ENCODE measurements at places on chromosomes 7 and 10.
A peak's percentile ranks its signal among the peaks of the same experiment; 100 is the strongest.

DNA sequence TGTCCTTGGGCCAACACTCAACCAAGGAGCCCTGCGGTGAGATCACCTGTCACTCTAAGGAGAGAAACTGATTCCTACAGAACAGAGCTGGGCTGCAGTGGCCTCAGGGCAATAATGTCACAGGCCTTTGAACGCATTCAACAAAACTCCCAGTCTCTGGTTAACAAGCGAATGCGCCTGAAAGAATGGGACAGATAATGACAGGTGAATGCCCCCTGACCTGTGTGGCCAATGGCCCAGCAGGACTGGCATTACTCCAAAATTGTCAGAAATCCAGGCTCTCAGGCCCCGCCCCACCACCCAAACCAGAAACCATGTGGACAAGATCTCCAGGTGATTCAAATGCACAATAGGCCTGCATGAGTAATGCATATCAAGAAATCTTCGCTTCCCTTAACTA, 277.7 kb upstream of the KLF6 start:
- H3K27me3 ChIP-seq, result no peaks in the 10 kb centered on the region
- no peak for DNase-seq
- H3K4me1 ChIP-seq, result peaks cover 8% of the 10 kb centered on the region
- no peaks in the 10 kb centered on the region for H3K36me3 ChIP-seq
- H3K27ac ChIP-seq, result no peak overlapping the region
- no peak overlapping the region for H3K4me3 ChIP-seq

DNA sequence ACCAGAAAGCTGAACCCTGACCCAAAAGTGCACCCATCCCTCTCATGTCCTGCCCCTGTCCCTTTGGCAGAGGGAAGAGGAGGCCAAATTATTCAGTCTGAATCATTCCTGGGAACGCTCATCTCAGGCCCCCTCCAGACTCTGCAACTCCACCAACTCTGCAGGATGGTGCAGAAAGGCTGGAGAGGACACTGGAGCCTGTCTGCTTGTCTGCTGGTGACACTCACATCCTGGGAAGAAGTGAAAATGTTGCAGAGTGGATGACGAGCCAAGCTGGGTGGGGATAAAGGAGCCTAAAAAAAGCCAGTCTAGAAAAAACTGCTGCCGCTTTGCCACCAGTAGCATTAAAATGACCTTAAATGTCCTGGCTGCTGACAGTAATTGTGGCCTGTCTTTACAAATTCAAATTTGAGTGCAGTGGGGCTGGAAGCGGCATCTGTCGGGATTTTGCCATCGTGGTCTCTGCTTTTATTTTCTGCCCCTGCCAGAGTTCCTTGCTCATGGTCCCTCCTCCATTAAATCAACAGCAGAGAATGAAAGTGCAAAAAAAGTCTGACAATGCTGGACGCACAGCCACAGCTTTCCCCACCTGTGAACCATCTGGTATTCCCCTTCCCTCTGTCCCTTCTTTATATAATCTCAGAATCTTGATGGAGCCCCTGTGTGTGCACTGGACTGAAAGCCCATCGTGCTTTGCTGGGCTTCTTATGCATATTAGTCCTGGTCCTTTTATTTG, 63.9 kb downstream of the STK17A start:
- H3K27me3 ChIP-seq, result no peaks in the 10 kb centered on the region
- peak overlapping the region; percentile 99 for H3K27ac ChIP-seq
- peak overlapping the region; percentile 86 for H3K4me3 ChIP-seq
- DNase-seq, result no peak
- peaks cover 89% of the 10 kb centered on the region for H3K4me1 ChIP-seq
- H3K36me3 ChIP-seq, result peaks cover 4% of the 10 kb centered on the region

DNA sequence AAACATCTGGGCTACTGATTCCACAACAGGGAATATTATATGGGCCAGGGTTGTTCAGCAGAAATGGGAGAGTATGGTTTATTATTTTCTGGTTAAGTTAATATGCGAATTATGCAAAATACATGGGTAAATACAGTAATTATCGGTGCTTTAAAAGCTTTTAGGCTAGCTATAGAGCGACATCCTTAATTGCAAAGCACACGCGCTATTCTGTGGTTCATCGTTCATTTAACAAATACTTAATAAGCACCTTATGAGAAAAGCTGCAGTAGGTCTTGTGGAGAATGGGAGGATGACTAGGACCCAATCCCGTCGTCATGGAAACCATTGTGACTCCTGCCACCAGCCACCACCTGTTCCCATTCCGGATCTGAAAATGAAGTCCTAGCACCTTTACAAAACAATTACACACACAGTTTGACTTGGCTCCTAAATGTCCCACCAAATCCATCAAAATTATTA, 623 bp upstream of the CEP41 start:
- H3K4me3 ChIP-seq, result peak overlapping the region; percentile 100
- no peaks in the 10 kb centered on the region for H3K27me3 ChIP-seq
- H3K36me3 ChIP-seq, result peaks cover 2% of the 10 kb centered on the region
- peaks cover 37% of the 10 kb centered on the region for H3K4me1 ChIP-seq

GRCh38 chr7:18378989-18379605, 116.5 kb upstream of the HDAC9 start:
- DNase-seq, result no peak
- no peaks in the 10 kb centered on the region for H3K36me3 ChIP-seq
- H3K27me3 ChIP-seq, result no peaks in the 10 kb centered on the region
- no peak overlapping the region for H3K27ac ChIP-seq
- H3K4me3 ChIP-seq, result no peak overlapping the region

- H3K27ac ChIP-seq, result no peak overlapping the region
- no peaks in the 10 kb centered on the region for H3K4me1 ChIP-seq
- no peak for DNase-seq
- no peaks in the 10 kb centered on the region for H3K36me3 ChIP-seq
- H3K4me3 ChIP-seq, result no peak overlapping the region
- H3K27me3 ChIP-seq, result peaks cover 2% of the 10 kb centered on the region
Measured at GRCh38 chr7:107009846-107010203, 34.7 kb upstream of the PRKAR2B start.

- no peak for DNase-seq
- H3K4me3 ChIP-seq, result peak overlapping the region; percentile 98
- peaks cover 16% of the 10 kb centered on the region for H3K36me3 ChIP-seq
- peaks cover 46% of the 10 kb centered on the region for H3K4me1 ChIP-seq
Measured at GRCh38 chr10:100987685-100988049, 324 bp downstream of the TWNK start.

DNA sequence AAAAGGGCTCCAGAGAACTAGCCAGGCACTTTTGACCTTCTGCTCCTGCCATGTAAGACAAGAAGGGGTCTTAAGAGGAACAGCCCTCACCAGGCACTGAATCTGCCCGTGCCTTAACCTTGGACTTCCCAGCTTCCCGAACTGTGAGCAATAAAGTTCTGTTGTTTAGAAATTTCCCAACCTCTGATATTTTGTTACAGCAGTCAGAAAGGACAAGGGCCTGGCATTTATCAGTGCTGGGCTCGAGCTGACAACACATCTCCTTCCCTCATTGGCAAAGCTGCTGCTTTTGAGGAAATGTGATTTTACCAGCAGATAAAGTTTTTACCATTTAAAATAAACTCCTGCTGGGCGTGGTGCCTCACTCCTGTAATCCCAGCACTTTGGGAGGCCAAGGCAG, 103.5 kb downstream of the GPR26 start:
- H3K4me3 ChIP-seq, result no peak overlapping the region
- H3K36me3 ChIP-seq, result no peaks in the 10 kb centered on the region
- H3K4me1 ChIP-seq, result no peaks in the 10 kb centered on the region

DNA sequence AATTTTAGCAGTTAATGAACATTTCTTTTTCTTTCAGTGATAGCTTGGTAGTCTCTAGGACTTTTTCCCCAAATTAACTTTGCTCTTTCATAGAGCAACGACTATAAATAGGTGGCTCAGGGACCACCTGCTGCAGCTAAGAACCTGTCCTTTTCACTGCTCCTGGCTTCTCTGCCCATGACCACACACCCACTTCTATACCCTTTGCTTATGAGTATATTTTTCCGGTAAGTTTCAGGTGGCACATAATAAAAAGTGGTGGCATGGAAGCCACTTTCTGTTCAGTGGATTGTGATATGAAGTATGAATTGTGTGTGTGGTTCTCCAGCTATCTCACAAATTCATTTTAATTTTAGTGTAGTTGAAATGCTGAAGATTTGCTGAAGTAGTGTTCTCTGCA, 1.2 kb downstream of the ING3 start:
- peak overlapping the region; percentile 100 for H3K27ac ChIP-seq
- H3K36me3 ChIP-seq, result no peaks in the 10 kb centered on the region
- DNase-seq, result no peak
- H3K27me3 ChIP-seq, result peaks cover 20% of the 10 kb centered on the region

DNA sequence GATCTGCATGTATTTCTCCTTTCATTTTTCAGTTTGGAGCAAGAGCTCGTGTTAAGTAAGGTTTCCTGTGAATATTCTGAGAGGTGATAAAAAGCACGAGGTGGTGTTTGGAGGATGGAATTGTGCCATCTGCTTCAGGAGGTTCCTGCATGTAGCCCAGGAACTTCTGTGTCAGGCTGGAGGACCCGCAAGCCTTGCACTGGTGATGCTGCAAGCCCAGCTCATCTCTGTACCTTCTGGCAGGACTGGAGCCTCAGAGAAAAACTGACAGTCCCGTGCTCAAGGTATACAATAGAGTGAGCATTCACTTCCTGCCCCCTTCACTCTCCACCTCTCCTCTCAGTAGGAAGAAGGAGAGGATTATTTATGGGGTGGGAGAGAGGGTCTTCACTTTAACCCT, 240.7 kb upstream of the CCDC6 start:
- peaks cover 13% of the 10 kb centered on the region for H3K36me3 ChIP-seq
- no peak for DNase-seq
- no peaks in the 10 kb centered on the region for H3K4me1 ChIP-seq
- H3K27ac ChIP-seq, result no peak overlapping the region

DNA sequence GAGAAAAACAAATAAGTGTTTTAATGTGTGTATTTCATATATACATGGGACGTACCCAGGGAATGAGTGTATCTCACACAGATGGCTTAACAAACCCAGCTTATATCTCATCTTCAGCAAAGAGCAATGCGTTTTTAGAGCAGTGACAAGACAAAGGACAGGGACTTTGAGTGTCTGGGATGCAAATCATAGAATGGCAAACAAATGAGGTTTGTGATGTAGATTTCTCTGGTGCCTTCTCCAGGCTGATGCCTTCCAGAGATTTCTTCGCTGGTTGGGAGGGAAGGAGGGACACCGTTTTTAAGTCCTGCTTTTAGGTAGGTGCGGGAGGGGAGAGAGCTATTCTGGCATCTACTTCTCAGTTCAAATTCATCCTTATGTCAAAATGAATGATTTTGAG, 16.6 kb downstream of the LANCL2 start:
- DNase-seq, result no peak
- no peaks in the 10 kb centered on the region for H3K4me1 ChIP-seq
- H3K36me3 ChIP-seq, result peaks cover 19% of the 10 kb centered on the region
- no peak overlapping the region for H3K4me3 ChIP-seq
- no peaks in the 10 kb centered on the region for H3K27me3 ChIP-seq

GRCh38 chr7:75657866-75658265, 80.9 kb downstream of the HIP1 start:
- no peaks in the 10 kb centered on the region for H3K36me3 ChIP-seq
- H3K4me1 ChIP-seq, result peaks cover 7% of the 10 kb centered on the region
- no peak overlapping the region for H3K27ac ChIP-seq
- H3K4me3 ChIP-seq, result no peak overlapping the region
- DNase-seq, result no peak

DNA sequence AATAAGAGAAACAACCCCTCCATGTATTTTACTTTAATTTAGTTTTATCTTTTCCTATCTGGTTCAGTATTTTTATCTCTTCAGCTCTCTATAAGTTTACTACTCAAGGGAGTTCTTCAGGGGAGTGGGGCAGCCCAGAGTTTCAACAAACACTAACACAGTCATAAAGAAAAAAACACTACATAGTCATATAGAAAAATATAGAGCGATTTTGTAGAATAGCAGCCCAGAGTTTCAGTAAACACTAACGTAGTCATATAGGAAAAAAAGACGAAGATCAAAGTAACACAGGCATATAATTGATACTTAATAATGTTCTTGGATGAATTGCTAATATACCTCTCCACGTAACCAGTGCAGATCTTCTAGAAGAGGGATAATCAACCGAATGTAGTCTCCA, 54.7 kb downstream of the PON1 start:
- DNase-seq, result no peak
- H3K4me1 ChIP-seq, result no peaks in the 10 kb centered on the region
- H3K4me3 ChIP-seq, result no peak overlapping the region

DNA sequence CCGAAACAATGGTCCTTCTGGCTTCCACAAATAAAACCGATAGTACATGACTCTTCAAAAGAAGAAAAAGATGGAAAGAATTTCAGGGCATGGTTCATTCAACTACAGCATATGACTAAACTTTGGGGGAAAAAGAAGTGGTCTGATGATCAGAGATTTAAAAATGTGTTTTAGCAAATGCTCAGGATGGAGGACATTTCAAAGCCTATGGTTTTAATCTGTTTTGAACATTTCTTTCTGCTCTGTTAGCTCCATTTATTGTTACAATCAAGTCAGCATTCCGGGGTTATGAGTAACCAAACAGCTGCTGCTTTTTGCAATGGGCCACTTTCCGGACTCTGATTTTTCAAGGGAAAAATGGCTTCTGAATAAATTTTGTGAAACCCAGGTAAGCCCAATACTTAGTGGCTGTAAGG, 142.4 kb downstream of the CUBN start:
- H3K36me3 ChIP-seq, result peaks cover 6% of the 10 kb centered on the region
- H3K4me3 ChIP-seq, result no peak overlapping the region
- H3K4me1 ChIP-seq, result no peaks in the 10 kb centered on the region
- H3K27me3 ChIP-seq, result no peaks in the 10 kb centered on the region
- no peak for DNase-seq

DNA sequence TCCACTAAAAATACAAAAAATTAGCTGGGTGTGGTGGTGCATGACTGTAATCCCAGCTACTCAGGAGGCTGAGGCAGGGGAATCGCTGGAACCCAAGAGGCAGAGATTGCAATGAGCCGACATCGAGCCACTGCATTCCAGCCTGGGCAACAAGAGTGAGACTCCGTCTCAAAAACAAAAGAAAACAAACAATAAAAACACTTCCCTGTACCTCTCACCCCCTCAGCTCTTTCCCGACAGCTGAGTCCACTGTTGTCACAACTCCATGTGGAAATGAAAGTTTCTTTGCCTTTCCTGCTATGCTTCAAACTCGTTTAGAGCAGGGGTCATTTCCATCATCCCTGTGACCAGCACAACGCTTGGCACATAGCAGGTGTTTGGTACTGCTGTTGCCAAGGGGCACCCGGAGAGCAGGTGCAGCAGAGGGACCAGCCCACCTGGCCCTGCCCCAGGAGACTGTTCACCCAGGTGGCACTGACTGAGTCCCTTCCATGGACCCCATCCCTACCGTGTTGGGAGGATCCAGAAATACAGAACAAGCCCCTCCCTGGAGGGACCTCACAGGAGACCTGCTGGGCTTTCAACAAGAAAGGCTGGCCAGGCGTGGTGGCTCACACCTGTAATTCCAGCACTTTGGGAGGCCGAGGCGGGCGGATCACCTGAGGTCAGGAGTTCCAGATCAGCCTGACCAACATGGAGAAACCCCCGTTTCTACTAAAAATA, 4.9 kb downstream of the TMEM130 start:
- no peaks in the 10 kb centered on the region for H3K4me1 ChIP-seq
- H3K27ac ChIP-seq, result no peak overlapping the region
- no peak for DNase-seq
- peaks cover 13% of the 10 kb centered on the region for H3K27me3 ChIP-seq
- no peak overlapping the region for H3K4me3 ChIP-seq

- no peaks in the 10 kb centered on the region for H3K27me3 ChIP-seq
- H3K4me3 ChIP-seq, result no peak overlapping the region
- H3K27ac ChIP-seq, result no peak overlapping the region
- peaks cover 14% of the 10 kb centered on the region for H3K4me1 ChIP-seq
- H3K36me3 ChIP-seq, result no peaks in the 10 kb centered on the region
Measured at GRCh38 chr10:30782537-30783461, 153.2 kb upstream of the LYZL2 start.

- DNase-seq, result no peak
- H3K27me3 ChIP-seq, result no peaks in the 10 kb centered on the region
- no peak overlapping the region for H3K27ac ChIP-seq
- no peaks in the 10 kb centered on the region for H3K4me1 ChIP-seq
- no peaks in the 10 kb centered on the region for H3K36me3 ChIP-seq
Measured at GRCh38 chr7:87144173-87144657, 8.0 kb upstream of the DMTF1 start.
